ENCODE measurements at places on chromosomes 3 and 15.

GRCh38 chr3:172150268-172150667 lies 110.9 kb downstream of the FNDC3B start:
- DNase-seq, result no peak

DNA sequence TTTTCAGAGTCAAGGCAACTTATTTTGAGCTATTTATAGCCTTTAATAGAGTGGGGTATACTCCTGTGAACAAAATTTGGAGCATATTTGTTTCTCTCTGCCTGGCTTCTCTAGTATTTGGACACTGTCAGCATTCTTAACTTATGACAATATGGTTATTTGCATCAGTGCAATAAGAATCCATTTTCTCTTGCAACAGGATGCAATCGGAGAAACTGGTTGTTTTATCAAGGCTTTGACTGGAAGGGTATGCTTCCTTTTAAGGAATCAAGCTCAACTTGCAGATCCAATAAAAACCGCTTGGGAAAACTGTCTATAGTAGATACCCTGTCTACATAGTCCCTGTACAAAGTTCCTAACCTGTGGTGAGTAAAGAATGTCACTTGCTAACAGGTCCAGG lies 106.7 kb downstream of the DPH6 start:
- no peak for DNase-seq

GRCh38 chr3:177179281-177180067 lies 17.8 kb downstream of the TBL1XR1 start:
- DNase-seq, result no peak

DNA sequence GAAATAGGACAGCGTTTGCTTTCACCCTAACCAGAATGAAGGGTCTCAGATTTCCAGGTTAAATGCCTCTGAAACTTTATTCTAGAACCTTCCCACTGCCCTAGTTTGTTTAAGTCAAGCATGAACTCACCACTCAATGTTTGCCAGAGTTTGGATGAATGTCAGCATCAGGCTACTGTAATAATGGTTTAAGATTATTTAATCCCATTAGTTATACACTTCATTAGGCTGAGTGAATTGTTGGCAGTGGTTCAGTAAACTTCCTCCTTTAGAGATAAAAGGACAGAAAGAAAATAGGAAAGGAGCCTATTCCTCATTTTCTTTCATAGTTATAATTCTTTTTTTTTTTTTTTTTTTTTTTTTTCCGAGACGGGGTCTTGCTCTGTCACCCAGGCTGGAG lies 401.9 kb upstream of the TPRG1 start:
- DNase-seq, result no peak

GRCh38 chr3:2838546-2839157 lies 271.5 kb downstream of the IL5RA start:
- no peak for DNase-seq

GRCh38 chr3:122629763-122630162 lies 50.9 kb upstream of the PARP14 start:
- no peak for DNase-seq

GRCh38 chr3:135268941-135269532 lies 474.0 kb downstream of the EPHB1 start:
- no peak for DNase-seq

DNA sequence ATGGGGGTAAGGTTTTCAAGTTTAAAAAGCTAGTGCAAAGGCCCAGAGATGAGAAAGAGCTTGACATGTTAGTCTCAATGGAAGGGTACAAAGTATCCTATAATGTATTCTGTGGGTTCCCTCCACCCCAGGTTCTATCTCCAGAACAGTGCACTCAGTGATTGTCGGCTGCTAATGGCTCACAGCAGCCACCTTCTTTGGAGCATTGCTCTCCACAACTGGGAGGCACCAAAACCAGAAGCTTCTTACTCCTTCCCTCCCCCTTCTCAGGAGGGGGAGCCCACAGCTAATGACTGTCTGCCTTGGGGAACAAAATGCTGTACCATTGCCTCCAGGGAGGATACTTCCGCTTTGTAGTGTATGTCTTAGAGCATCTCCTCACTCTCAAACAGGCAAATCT lies 439.4 kb upstream of the RBMS3 start:
- no peak for DNase-seq

DNA sequence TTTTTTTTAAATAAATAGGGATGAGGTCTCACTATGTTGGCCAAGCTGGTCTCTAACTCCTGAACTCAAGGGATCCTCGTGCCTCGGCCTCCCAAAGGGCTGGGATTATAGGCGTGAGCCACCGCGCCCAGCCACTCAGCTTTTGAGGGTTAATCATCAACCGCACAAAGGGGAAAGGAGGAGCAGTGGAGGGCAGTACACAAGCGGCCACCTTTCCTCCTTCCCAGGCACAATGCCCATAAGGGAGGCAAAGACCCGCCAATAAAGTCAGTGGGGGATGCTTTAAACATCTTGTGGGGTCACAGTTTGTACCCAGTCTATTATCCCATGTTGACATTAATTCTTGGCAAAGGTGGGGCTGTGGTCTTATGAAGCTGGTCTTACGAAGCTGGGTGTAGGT lies 32.4 kb downstream of the EHD4 start:
- DNase-seq, result no peak

- DNase-seq, result no peak
These were observed 32.2 kb upstream of the TM2D3 start for GRCh38 chr15:101684384-101684783.

DNA sequence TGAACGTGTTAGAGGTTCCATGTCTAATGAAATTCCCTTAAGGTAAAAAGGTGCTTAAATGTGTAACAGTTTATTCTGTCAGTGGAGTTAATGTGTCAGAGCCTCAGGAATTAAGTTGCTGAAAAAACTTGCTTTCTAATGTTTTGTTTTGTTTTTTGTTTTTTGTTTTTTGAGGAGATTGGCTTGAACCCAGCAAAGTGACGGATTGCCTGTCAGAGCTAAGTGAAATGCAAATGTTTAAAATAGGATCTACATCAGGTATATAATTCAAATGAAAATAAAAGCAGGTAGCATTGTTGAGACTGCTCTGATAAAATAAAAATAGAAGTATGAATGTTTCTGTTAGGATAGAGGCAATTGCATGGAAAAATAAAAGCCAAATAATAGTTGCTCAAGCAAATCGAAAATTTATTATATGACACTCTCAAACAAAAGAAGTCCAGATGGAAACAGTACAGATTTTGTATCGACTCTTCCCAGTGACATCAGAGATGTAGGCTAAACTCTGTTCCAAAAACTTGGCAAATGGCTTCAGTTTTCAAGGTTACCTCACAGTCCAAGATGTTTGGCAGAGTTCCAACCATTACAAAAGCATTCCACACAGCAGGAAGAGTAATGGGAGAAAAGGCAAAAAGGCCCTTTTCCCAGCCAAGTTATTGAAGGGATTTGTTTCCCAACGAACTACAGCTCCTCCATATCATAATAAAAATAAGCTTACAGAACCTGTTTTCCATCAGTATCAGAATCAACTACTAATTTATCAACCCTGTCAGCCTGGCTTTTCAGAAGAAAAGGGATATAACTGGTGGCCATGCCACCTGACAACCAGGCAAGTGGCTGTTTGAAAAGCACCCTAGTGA lies 291.0 kb downstream of the TBL1XR1 start:
- no peak for DNase-seq

DNA sequence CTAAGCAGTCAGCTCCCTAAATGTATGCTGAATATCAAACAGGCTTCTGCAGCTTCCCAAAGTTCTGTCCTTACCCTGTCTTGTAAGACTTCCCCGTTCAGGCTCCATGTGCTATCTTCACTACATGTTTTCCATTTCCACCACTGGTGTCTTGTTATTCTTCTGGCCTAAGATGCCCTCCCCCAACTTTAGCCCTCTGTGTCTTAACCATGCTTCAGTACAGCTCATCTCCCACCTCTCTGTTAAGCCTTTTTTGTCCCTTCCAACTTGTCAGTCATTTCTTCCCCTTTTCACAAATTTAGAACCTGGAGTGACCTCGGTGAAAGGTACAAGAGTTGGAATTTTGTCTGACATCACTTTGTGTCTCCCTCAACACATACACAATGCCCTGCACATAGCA lies 151.7 kb upstream of the TBL1XR1 start:
- DNase-seq, result no peak

DNA sequence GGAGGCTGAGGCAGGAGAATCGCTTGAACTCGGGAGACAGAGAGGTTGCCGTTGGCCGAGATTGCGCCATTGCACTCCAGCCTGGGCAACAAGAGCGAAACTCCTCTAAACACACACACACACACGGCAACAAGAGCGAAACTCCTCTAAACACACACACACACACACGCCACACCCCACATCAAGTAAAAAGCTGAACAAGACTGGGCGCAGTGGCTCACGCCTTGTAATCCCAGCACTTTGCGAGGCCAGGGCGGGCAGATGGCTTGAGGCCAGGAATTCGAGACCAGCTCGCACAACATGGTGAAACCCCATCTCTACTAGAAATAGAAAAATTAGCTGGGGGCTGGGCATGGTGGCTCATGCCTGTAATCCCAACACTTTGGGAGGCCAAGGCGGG lies 49.0 kb downstream of the HOMER2 start:
- DNase-seq, result no peak

DNA sequence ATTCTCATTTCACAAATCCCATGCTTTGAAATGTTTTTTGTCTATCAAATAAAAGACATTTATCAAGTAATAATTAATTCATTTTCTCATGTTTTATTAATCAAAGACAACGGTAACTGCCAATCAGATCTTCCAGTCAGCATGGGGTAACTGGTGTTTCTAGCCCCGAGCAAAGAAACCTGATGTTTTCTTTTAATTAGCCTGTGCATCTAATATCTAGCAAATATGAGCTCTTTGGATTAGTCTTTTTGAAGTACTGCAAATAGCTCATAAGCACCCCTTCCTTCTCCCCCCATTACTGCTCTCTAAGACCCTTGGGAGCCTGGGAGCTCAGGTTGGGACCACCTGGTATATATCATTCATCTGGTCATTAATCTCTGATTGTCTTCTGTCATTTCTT lies 43.1 kb upstream of the SRGAP3 start:
- DNase-seq, result no peak

DNA sequence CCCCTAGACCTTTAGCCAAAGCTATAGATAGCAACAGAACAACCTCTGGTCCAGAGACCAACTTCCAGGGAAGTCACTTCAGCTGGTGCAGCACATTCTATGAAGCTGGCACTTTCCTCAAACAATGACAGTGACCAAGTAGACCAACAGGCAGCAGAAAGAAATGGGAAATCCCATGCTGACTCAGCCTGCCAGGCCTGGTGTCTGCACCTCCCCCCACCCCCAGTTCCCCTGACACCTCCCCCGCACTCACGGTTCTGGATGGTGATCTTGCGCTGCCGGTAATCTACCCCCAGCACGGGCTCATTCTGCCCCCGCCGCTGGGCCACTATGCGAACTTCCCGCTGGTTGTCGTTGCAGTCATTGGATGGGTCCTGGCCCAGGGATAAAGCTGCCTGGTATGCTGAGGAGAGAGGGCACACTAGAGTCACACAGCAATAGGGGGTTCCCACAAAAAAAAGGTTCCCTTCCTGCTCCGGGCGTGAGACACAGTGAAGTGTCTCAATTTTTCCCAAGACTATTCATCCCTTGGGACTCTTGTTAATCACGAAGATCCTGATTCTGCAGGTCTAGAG lies 17.0 kb downstream of the ILDR1 start:
- peak; percentile 6 for DNase-seq

Data from stimulated activated CD8-positive, alpha-beta memory T cell treated with anti-CD3 and anti-CD28 coated beads, Interleukin-15, amount 100 ng/mL, for 48 hours (primary cell).